Right atrium auricular region (tissue), 2 donors: ENCODE measurements at places on chromosomes 4 and X. TPM values are rescaled to one million over a fixed set of nuclear protein-coding genes. Genes with fewer than 3 reads are reported as not detected.

- no peak for DNase-seq
- no peaks in the 10 kb centered on the region for H3K4me1 ChIP-seq
- H3K36me3 ChIP-seq = no peaks in the 10 kb centered on the region
Measured at GRCh38 chr4:177266506-177266905, 43.2 kb upstream of the NEIL3 start.

DNA sequence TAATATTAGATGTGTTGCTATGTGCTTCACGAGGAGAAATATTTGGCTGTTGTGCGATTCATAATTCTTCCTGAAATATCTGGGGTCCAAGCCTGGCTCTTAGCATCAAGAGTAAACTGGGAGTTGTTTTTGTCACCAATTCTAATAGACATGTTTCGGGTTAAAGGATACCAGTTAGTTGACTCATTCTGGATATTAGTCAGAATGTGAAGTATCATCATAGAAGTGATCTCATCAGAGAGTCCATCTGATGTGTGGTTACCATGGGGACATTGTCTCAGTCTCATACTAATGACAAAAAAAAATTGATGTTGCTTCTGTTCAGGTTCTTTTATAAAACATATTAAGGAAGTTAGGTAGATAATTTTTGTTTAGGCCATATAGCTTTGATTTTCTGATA, 57.2 kb upstream of the MTMR1 start:
- DNase-seq = no peak
- H3K27me3 ChIP-seq = no peaks in the 10 kb centered on the region
- H3K36me3 ChIP-seq = no peaks in the 10 kb centered on the region
- no peak overlapping the region for H3K4me3 ChIP-seq

GRCh38 chr4:111510535-111510934, 634.7 kb upstream of the FAM241A start:
- no peak overlapping the region for H3K4me3 ChIP-seq
- no peaks in the 10 kb centered on the region for H3K27me3 ChIP-seq
- H3K4me1 ChIP-seq = no peaks in the 10 kb centered on the region
- H3K36me3 ChIP-seq = no peaks in the 10 kb centered on the region
- DNase-seq = no peak
- no peak overlapping the region for H3K27ac ChIP-seq

GRCh38 chrX:130682990-130683389, 220.0 kb downstream of the ENOX2 start:
- H3K4me1 ChIP-seq = no peaks in the 10 kb centered on the region
- H3K27me3 ChIP-seq = no peaks in the 10 kb centered on the region
- no peak overlapping the region for H3K4me3 ChIP-seq
- DNase-seq = no peak
- H3K27ac ChIP-seq = peak overlapping the region; percentile 30
- no peaks in the 10 kb centered on the region for H3K36me3 ChIP-seq

GRCh38 chr4:83012200-83012686, 1.6 kb upstream of the LIN54 start:
- H3K4me1 ChIP-seq = no peaks in the 10 kb centered on the region
- H3K27me3 ChIP-seq = no peaks in the 10 kb centered on the region
- peak; percentile 60 for DNase-seq
- H3K36me3 ChIP-seq = no peaks in the 10 kb centered on the region

GRCh38 chrX:39519566-39520301, 578.0 kb downstream of the BCOR start:
- peak; percentile 64 for DNase-seq
- no peaks in the 10 kb centered on the region for H3K27me3 ChIP-seq
- no peaks in the 10 kb centered on the region for H3K36me3 ChIP-seq
- H3K4me3 ChIP-seq = no peak overlapping the region

DNA sequence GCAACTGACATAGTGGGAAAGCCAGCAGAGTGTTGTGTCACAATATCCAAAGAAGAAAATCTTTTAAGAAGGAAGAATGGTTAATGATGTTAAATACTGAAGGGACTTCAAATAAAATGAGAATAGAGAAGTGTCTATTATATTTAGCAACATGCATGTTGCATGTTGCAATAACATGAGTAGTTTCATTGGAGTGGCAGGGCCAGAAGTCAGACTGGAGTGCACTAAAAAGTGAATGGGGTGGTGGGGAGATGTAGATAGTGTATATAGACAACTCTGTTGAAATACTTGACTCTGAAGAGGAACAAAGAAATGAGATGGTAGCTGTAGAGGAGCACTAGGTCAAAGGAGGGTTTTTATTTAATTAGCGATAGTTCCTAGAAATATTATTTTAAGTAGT, 9.5 kb upstream of the AMMECR1 start:
- no peak overlapping the region for H3K27ac ChIP-seq
- no peak for DNase-seq
- no peaks in the 10 kb centered on the region for H3K36me3 ChIP-seq

GRCh38 chr4:36665985-36666527, 384.6 kb downstream of the DTHD1 start:
- H3K4me3 ChIP-seq = no peak overlapping the region
- no peak for DNase-seq
- no peak overlapping the region for H3K27ac ChIP-seq
- H3K4me1 ChIP-seq = no peaks in the 10 kb centered on the region

GRCh38 chr4:16443504-16444088, 217.3 kb upstream of the TAPT1 start:
- DNase-seq = no peak
- H3K27me3 ChIP-seq = no peaks in the 10 kb centered on the region
- no peaks in the 10 kb centered on the region for H3K4me1 ChIP-seq
- H3K27ac ChIP-seq = no peak overlapping the region
- H3K4me3 ChIP-seq = no peak overlapping the region

DNA sequence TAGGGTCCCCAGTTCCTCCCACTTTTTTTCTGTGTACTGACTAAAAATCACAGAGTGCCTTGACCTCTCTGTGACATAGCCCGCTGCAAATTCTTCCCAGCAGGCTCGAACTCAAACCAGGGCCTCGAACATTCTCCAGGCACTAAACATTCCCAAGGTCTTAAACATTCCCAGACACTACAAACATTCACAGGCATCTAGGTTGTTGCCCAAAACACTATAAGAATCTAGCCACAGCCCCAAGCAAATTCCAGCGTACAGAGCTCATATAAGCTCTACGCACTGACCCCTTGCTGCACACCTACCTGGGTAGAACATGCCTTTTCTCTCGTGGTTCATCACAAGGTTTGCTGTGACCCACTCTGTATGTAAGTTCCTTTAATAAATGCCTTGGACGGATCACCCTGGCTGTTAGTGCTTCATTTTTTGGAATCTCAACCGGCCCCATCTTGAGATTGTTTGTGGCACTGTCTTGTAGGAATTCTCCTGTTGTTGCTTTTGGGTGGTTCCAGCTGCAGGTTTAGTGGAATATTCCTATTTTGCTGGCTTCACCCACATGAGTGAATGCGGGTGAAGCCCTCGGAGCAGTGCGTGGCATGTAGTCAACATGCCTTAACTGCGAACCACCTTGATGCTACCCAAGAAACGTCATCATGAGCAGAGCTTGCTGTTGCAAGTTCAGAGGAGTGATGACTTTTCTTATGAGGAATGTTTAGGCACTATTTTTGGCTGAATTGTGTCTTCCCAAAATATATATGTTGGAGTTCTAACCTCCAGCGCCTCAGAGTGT, 230.0 kb downstream of the HS3ST1 start:
- no peak overlapping the region for H3K4me3 ChIP-seq
- no peak for DNase-seq
- no peaks in the 10 kb centered on the region for H3K27me3 ChIP-seq
- H3K4me1 ChIP-seq = no peaks in the 10 kb centered on the region

GRCh38 chrX:48589482-48590162, 7.7 kb upstream of the WDR13 start:
- no peaks in the 10 kb centered on the region for H3K27me3 ChIP-seq
- H3K36me3 ChIP-seq = no peaks in the 10 kb centered on the region
- H3K4me1 ChIP-seq = no peaks in the 10 kb centered on the region
- peak overlapping the region; percentile 11 for H3K4me3 ChIP-seq
- DNase-seq = no peak

DNA sequence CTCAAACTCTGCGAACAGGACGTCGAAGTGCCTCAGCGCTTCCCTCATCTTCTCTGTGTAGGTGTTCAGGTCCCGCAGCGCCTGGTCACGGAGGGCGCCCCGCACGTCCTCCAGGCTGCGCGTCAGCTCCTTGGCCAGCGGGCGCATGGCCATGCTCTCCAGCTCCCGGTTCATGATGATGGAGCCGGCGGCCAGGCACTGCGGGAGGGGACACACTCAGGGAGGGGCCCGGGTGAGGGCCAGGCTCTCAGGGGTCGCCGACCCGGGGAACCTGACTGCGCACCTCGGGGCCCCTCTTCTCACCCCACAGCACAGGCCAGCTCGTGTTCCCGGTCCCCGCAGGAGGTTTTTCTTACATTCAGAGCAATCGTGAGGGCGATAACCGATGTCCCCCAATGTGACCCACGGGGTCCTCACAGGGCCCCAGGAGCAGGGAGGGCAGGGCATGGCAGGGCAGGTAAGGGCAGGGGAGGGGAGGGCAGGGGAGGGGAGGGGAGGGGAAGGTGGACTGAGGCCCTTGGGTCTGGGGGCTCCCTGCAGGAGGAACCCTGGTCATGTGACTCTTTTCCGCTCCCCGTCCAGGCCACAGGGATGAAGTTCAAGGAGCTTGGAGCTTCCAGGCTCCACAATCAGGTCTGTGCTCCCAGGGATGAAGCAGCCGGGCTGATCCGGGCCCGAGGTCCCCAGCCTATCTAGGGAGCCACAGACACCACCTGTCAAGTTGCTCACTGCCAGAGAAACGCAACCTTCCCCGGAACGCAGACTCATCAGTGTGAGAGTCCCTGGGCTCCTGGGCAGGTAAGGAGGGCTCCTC, 77.8 kb upstream of the MXD4 start:
- DNase-seq = peak; percentile 32
- H3K4me3 ChIP-seq = no peak overlapping the region
- H3K27me3 ChIP-seq = no peaks in the 10 kb centered on the region
- H3K4me1 ChIP-seq = no peaks in the 10 kb centered on the region

DNA sequence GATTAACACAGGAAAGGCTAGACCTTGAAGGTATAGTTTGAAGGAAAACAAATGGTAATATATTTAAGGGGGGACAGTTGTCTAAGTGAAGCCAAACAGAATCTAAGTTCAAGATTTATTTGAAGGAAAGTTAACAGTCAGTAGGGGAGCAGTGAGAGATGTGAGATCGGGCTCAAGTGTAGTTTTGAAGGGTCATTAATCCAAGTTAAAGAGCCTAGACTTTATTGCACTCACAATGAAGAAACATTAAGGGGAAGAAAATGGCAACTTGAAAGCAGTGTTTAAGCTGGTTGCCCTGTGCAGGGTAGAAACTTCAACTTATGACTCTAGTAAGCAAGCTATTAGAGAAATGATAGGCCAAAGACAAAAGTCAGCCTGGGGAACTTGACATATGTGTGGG, 1952.2 kb downstream of the PCDH7 start:
- no peak for DNase-seq
- H3K36me3 ChIP-seq = no peaks in the 10 kb centered on the region
- no peaks in the 10 kb centered on the region for H3K27me3 ChIP-seq
- H3K4me1 ChIP-seq = no peaks in the 10 kb centered on the region
- H3K27ac ChIP-seq = no peak overlapping the region

DNA sequence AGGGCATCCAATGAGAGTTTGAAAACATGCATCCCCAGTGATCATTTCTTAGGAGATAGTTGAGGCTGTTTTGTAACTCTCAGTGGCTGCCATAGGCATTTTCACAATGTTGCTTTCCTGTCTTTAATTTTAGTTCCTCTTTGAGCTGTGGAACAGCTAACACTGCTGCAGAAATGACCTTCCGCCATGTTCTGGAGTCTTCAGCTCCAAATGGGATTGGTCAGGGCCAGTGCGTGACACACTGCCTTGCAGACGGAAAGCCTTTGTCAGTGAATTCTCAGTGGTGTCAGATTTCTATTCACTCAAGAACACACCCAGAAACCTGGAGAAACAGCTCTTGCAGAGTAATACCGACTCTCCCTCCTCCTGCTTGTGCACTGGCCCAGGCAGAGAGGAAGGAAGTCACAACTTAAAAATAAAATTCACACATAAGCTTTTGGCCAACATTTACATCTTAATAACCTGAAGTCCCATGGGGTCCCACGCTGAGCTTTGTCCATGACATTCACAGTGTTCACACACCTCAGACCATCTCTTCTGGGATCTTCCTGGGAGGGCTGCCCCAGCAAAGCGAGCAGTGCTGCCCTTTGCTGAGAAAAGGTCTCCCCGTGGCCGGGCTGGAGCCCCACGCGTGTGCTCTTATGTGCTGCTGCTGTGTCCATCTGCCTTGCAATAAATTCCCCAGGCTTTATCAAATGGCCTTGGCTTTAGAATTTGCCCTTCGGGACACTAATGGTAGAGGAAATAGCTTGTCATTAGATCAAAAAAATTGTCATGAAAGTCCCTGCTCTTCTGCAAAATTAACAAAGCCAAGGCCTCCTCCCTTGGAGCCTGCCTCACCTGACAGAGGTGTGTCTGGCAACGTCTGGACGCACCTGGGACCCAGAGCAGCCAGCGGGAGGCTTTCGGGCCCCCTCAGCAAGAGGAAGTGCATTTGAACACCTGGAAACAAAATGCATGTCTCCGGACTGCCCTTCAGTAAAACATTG, 126.8 kb downstream of the IRF2 start:
- no peaks in the 10 kb centered on the region for H3K36me3 ChIP-seq
- H3K4me1 ChIP-seq = no peaks in the 10 kb centered on the region
- H3K27me3 ChIP-seq = no peaks in the 10 kb centered on the region
- DNase-seq = peak; percentile 75

DNA sequence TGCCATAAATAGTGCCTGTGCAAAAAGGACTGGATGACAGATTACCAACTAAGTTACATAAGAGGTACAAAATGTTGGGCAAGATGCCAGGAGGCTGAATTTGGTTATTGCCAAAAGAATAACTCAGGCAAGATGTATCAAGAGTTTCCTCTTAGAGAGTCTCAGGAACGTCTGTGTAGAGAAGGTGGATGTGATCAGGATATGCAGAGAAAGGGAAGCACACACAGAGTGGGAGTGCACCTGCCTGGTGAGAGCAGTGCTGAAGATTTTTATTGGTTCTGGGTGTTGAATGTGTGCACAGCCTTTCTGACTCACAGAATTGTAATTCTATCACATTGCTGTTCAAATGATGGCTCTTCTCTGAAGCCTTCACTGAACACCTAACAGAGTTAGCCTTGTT, 156.8 kb upstream of the HS3ST1 start:
- DNase-seq = no peak
- no peaks in the 10 kb centered on the region for H3K27me3 ChIP-seq
- no peak overlapping the region for H3K27ac ChIP-seq
- no peaks in the 10 kb centered on the region for H3K4me1 ChIP-seq
- no peak overlapping the region for H3K4me3 ChIP-seq

GRCh38 chr4:189804894-189805293, 135.8 kb upstream of the FRG1 start:
- H3K4me1 ChIP-seq = no peaks in the 10 kb centered on the region
- H3K27me3 ChIP-seq = no peaks in the 10 kb centered on the region
- no peaks in the 10 kb centered on the region for H3K36me3 ChIP-seq
- peak overlapping the region; percentile 37 for H3K27ac ChIP-seq

- H3K27ac ChIP-seq = no peak overlapping the region
- no peaks in the 10 kb centered on the region for H3K4me1 ChIP-seq
- no peak for DNase-seq
Measured at GRCh38 chrX:107153005-107153404, 34.4 kb upstream of the RBM41 start.

GRCh38 chr4:126568652-126569570, 1063.8 kb upstream of the INTU start:
- no peak for DNase-seq
- H3K36me3 ChIP-seq = no peaks in the 10 kb centered on the region
- H3K27ac ChIP-seq = no peak overlapping the region
- no peak overlapping the region for H3K4me3 ChIP-seq

TMEM47 gene
- total RNA-seq = 43.8 TPM

CASP3 gene
- total RNA-seq = 12.1 TPM

TLR2 gene
- total RNA-seq = 6.4 TPM

HSFX2 gene
- 0.79 TPM for total RNA-seq

ZNF280C gene
- total RNA-seq = 2.3 TPM

RTL5 gene
- 3.0 TPM for total RNA-seq
